Ovary (tissue), 10 donors: ENCODE measurements at places on chromosomes 1 and 21. TPM values are rescaled to one million over a fixed set of nuclear protein-coding genes. Genes with fewer than 3 reads are reported as not detected.

The ASPM gene
- 0.15 TPM for total RNA-seq

The GUCA2A gene
- total RNA-seq, result not detected

The LCE1F gene
- not detected for total RNA-seq

The NES gene
- total RNA-seq, result 32.9 TPM

The IL12RB2 gene
- 1.2 TPM for total RNA-seq

The CD1B gene
- not detected for total RNA-seq

The ADORA3 gene
- 4.8 TPM for total RNA-seq

The PROX1 gene
- total RNA-seq, result 13.2 TPM

The SMIM11 gene
- total RNA-seq, result 14.7 TPM

The ADAM30 gene
- not detected for total RNA-seq

The AGT gene
- 8.4 TPM for total RNA-seq

The FBLIM1 gene
- total RNA-seq, result 40.7 TPM

The VWA5B1 gene
- 0.10 TPM for total RNA-seq

The IVL gene
- total RNA-seq, result not detected

The SETD4 gene
- total RNA-seq, result 22.9 TPM

The KCNT2 gene
- total RNA-seq, result 26.4 TPM

The ATXN7L2 gene
- 6.7 TPM for total RNA-seq

DNA sequence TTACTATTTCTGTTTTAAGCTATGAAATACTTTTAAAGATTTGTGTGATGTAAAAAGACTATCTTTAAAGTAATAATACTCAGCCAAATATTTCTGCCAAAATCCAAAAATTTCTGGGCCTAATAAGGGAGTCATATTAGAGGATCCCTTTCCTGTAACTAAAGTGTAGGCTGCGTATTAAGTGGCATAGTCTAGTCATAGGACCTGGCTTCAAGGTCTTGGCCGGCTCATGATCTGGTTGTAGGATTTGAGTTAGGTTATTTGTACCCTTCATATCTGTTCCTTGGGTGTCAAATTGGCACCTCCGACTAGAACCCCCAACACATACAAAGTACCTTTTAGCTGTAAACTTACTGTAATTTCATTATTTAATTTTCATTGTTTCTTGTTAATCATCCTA lies 107.8 kb downstream of the DYRK1A start:
- no peak for DNase-seq

DNA sequence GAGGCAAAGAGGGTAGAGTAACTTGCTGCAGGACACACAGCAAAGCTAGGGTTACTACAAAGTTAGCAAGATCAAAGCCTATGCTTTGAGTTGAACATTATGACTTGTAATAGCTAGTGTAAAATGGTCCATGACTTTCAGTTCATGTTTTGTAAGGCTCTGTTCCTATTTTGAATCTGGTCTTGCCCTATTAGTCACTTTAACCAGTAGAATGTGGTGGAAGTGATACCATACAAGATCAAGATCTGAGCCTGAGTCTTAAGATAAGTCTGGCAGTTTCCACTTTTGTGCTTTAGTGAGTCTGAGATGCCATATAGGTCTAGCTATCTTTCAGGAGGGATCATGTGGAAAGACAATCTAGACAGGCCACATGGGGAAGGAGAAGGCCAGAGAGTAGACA lies 282.1 kb upstream of the BRINP3 start:
- DNase-seq, result no peak

GRCh38 chr1:241235256-241235897 lies 121.6 kb downstream of the RGS7 start:
- DNase-seq, result no peak

- no peak for DNase-seq
These were observed 726 bp upstream of the CYB5R1 start for GRCh38 chr1:202967684-202968281.

GRCh38 chr21:36806103-36806502 lies 107.2 kb downstream of the SIM2 start:
- no peak for DNase-seq

GRCh38 chr1:217244971-217245370 lies 385.9 kb downstream of the GPATCH2 start:
- DNase-seq, result no peak

GRCh38 chr1:36771660-36772284 lies 262.5 kb downstream of the GRIK3 start:
- no peak for DNase-seq

GRCh38 chr1:229079016-229079595 lies 191.8 kb upstream of the RAB4A start:
- no peak for DNase-seq

DNA sequence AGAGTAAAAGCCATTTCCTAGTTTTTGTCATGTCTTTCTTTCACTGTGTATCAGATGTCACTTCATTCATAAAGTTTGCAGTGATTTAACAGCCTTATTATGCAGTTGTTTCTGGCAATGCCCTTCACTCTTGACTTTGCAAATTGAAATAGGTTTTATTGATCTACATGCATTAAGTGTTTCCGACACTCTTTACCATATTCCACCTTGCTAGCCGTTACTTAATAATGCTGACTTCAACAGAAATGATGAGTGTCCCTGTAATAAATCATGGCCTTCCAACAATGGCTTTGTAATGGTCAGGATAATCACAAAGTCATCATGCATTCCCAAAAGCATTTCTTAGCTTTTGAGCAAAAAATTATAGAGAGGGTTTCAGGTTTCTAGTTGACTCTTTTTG lies 236.8 kb upstream of the FMN2 start:
- no peak for DNase-seq

DNA sequence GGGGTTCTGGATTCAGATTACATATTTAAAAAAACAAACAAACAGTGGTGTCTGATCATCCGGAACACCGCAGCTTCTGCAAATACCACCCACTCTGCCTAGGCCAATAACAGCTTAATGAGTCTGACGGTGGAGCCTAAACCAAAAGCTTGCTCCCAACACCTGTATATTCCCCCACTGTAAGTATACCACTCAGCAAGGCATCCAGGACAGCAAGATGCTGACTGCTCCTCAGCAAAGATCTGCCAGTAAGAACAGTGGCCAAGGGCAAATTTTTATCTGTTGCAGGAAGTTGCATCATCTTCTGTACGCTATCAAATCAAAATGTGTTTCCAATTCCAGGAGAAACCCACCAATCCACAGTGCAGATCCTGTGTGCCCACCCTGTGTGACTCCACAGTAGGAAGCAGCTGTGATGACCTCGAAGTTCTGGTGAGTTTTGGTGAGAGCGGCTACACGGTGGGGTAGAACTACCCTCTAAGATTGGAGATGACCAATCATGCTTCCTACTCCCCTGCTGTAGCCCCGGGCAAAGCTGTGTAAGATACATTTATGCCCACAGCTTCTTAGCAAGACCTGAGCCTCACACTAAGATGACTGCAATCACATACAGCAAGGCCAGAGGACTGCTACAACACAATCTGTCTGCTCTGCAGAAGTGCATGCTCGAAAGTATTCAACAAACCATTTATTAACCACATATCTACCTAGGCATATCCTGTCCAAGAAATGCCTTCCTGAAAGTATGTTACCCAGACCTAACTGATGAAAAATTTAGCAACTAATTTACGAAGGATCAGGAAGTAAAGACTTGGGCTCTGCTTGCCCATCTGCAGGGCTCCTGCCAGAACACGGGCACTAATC lies 30.5 kb downstream of the SIPA1L2 start:
- no peak for DNase-seq

DNA sequence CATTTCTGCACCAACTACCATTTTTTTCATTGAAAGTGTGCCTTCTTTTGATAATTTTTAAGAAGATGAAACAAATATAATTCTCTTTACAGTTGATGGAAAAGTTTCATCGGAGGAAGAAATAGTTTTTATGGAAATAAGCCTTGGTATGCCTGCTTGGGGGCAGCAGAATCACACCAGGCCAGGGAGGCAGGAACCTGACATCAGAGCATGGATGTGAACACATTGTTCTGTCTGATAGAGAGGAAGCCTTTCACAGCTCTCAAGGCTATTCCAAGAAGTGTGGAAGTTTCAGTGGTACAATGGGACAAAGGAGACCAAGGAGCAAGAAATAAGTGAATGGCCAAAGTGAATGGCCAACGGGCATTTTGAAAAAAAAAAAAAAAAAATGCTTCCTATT lies 162.2 kb upstream of the KCNK2 start:
- DNase-seq, result no peak

- no peak for DNase-seq
These were observed 105.4 kb downstream of the PSMG1 start for GRCh38 chr21:39077876-39078275.

GRCh38 chr21:37259426-37259825 lies 7.7 kb downstream of the VPS26C start:
- no peak for DNase-seq

GRCh38 chr1:21321963-21322680 lies 31.9 kb upstream of the ECE1 start:
- no peak for DNase-seq

DNA sequence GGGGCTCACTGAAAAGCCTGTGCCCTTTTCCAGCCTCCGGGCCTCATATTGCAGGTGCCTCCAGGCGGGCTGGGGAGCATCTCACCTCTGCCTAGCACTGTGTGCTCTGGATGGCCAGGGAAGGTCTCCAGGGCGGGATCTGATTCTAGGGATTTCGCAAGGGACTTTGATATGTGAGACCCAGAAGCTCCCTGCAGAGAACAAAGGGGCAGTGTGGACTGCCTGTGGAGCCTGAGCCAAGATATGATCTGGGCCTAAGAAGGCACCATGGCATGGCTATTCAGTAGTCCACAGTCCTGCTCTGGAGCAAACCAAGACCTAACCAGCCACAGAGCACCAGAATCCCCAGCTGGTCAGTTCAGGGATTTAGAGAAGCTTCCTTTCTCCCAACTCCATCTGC lies 157.2 kb downstream of the ST6GALNAC5 start:
- DNase-seq, result no peak

- no peak for DNase-seq
These were observed 28.7 kb downstream of the MARK1 start for GRCh38 chr1:220556641-220557040.

- no peak for DNase-seq
These were observed 5.8 kb downstream of the LAMC2 start for GRCh38 chr1:183191833-183192232.

DNA sequence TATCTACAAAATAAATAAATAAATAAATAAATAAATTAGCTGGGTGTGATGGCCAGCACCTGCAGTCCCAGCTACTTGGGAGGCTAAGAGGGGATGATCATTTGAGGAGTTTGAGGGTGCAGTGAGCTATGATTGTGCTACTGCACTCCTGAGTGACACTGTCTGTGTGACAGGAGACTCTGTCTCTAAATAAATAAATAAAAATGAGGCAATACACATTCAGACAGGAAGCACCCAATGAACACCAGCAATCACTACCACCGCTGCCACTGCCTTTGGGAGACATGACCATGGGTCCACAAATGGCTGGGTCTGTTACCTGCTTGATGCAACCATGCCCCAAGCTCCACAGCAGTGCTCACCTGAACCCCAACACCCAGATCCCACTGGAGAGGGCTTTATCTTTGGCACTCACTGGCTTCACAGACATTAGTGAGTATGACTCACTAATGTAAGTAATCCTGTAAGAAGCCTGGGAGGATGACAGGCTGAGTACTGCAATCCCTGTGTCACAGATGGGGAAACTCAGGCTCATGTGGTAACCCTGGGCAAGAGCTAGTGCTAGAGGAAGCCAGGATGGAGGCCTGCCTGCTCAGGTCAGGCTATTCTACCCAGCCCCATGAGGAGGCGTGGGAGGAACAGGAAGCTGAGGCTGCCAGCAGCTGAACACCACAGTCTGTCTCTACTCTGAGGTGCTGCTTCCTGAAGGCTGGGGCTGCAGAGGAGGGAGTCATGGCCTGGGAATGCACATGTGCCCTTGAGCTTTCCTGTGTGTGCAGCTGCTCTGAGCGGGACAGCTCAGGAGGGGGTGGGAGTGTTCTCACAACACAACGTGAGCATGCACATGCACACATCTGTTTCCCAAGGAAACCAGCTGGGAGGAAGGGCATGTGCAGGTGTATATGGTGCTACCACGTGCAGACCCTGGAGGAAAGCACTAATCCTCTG lies 43.0 kb downstream of the SLC9A1 start:
- DNase-seq, result peak; percentile 84

GRCh38 chr21:26967062-26967913 lies at the start of gene ADAMTS5:
ADAMTS5 (minus strand) TSS chr21:26967088; CDS start chr21:26966391, 697 bp downstream.
- peak; percentile 72 for DNase-seq

GRCh38 chr21:8993284-8993942 lies 1528.0 kb upstream of the TPTE start:
- DNase-seq, result no peak

GRCh38 chr1:53640701-53641075 lies 98.3 kb downstream of the GLIS1 start:
- no peak for DNase-seq

- no peak for DNase-seq
These were observed 153.1 kb downstream of the ST6GALNAC3 start for GRCh38 chr1:76227621-76228020.

GRCh38 chr1:44817771-44818495 lies 9.6 kb downstream of the BTBD19 start:
- peak; percentile 29 for DNase-seq

DNA sequence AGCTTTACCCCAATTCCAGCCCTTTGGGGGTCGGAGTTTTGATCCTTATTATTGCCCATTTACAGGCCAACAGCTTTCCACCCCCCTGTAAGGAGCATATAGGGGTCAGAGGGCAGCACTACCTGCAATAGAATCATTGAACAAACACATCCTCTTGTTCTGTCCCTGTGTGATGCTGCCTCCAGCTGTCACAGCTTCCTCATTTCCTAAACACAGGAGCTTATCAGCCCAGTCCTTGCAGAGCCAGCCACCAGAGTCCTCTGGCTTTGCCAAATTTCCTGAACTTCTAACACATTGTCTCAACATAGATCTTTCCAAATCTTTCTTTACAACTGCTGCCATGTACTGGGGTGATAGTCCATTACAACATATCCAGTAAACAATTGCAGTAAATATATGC lies 32.8 kb upstream of the PTBP2 start:
- DNase-seq, result no peak

GRCh38 chr1:18681423-18681835 lies 50.8 kb downstream of the PAX7 start:
- DNase-seq, result no peak

DNA sequence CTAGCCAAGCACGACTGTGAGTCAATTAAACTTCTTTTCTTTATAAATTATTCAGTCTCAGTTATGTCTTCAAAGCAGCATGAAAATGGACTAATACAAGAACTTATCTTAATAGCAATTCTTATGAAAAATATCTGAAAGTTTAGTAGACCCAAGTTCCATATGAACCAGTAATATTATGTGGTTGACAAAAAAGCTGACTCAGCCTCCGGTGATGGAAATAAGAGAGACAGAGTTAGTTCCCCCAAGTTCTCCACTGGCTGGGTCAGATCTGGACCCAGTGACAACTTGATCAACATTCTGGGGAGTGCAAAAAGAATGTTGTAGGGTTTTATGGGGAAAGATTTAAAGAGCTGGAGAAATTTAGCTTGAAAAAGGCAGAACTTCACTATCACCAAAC lies 72.5 kb upstream of the DNAH14 start:
- no peak for DNase-seq

DNA sequence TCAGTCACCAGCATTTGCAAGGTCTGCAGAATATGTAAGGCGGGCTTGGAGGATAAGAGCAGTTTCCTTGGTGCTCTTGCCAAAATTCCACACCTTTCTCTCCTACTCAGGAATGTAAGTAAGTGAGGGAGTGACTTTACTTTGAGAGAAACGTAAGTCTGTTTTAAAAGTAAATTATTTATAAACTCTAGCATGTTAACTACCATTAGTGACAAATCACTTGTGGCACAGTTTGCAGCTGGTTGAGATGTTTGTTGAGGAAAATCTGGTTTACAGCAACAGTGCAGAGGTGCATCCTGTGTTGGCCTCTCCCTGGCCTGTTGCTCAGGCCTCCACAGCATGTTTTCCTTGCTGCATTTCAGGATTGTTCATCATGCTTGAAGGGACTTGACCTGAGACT lies 8.5 kb downstream of the CGN start:
- no peak for DNase-seq

- DNase-seq, result no peak
These were observed 51.1 kb upstream of the LDLRAP1 start for GRCh38 chr1:25492323-25492722.
